ENCODE measurements at places on chromosomes 3 and 15.

GRCh38 chr3:129683201-129683600 lies 76.7 kb upstream of the PLXND1 start:
- DNase-seq, result no peak

GRCh38 chr3:157836022-157836421 lies 270.2 kb downstream of the SHOX2 start:
- no peak for DNase-seq

- DNase-seq, result no peak
These were observed 26.7 kb upstream of the STAG1 start for GRCh38 chr3:136778865-136779264.

DNA sequence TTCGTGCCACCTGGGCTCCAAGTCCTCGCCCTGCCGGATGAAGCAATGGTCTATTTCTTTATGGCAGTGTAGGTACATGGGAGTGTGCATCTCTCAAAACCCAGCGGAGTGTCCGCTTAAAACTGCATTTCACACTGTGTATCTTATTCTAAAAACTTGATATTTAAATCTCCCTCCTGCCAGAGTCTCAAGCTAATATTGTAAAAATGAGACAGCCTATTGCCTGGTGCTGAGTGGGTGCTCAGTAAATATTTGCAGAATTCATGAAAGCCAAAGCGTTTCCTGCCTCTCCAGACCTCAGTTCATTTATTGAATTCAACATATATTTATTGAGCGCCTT lies 330 bp upstream of the TBC1D2B start:
- no peak for DNase-seq

DNA sequence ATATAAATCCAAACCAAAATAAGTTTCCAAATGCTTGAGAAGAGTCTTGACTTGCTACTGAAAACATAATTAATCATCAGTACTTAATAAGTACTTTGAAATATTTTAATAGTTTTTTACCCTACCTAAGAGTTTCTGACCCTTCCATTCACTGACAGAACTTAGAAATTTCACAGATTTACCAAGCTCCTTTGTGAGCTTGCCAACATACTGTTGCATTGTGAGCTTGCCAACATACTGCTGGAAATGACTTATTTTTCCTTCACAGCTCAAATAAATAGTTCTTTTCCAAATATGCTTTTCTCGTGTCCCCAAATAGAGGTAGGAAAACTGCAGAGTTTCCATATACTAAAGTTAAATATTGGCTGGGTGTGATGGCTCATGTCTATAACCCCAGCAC lies 9.6 kb upstream of the AADAC start:
- DNase-seq, result no peak

DNA sequence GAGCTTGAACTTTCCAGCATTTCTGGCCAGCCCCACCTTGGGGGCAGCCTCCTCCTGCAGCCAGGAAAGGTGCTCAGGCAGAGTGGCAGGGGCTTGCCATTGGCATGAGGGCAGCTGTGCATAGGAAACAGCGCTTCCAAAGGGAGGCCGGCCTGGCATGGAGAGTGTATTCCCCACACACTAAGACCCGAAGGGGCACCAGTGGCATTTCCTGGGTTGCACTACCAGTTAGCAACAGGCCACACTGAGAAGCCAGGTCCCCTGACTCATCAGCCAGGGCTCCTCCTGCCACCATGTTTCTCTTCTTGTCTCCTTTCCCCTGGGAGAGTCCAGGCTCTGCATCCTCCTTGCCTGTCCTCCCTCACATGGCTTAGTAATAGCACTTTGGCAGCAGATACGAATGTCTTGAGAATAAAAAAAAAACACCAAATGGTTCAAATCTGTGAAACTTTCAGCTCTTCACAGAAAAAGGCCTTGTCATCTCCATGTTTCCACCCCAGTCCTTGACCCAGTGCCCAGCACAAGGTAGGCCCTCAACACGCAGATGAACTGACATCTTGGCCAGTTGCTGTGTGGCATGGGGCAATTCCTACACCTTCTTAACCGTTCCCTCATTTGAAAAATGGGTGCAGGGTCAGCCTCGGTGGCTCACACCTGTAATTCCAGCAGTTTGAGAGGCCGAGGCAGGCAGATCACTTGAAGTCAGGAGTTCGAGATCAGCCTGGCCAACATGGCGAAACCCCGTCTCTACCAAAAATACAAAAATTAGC lies 180.4 kb downstream of the SMAD6 start:
- DNase-seq, result no peak

GRCh38 chr3:10602271-10602670 lies 96.9 kb upstream of the ATP2B2 start:
- no peak for DNase-seq

DNA sequence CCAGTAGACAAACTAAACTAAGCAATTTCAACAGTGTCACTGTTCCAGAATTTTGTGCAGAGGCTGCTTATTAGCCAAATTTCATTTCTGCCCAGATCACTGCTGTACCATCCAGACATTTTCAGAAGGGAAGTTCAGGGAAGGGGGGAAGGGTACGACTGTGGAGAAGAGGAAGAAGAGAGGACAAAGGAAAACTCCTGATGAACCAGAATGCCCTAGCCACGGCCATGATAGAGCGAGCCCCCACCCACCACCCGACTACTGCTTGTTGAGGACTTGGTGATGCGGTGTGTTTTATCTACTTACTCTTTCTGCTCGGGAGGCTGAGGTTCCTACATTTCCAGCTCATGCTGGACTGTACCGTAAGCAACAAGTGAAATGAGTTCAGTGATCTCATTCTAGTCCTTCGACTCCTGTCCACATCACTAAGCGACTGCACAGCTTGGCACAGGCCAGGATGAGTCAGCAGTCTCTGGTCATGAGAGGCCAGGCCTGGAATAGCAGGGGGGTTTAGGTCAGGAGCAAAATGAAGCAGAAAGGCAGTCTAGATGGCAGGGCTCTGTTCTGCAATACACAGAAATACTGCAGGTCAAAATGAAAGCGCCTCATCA lies 330.8 kb downstream of the TIGIT start:
- DNase-seq, result no peak

DNA sequence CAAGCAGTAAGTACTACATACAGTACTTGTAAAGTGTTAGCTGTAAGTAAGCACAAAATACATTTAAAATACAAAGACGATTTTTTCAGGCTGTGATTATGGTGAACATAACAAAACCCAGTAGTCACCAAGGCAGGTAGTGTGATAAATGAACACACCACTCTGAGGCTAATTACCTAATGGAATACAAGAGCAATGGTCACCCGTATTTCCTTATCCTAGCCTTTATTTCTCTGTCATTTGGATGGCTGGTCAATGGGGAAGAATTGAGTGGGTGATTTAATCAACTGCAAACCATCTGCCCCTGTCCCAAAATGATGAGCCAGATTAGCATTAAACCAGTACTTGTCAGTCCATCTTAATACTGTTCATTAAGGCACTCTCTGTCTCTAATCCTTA lies 89.2 kb upstream of the CGNL1 start:
- no peak for DNase-seq

DNA sequence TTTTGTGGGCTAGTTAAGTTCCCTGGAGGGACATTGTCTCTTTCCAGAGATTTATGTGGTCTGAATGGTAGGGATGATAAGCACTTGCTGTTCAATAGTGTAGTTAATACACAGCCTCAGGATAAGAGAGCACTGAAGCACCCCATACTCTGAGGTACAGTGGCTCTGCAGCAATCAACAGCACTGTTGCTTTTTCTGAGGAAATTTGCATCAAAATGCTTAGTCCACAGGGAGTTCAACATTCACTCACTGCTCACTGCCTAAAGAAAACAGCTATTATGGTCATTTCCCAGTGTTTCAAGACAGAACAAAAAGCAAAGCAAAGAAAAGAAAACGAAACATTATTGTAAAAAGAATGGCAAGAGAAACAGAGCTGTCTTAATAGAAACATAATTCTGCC lies 441.9 kb downstream of the PLOD2 start:
- no peak for DNase-seq

DNA sequence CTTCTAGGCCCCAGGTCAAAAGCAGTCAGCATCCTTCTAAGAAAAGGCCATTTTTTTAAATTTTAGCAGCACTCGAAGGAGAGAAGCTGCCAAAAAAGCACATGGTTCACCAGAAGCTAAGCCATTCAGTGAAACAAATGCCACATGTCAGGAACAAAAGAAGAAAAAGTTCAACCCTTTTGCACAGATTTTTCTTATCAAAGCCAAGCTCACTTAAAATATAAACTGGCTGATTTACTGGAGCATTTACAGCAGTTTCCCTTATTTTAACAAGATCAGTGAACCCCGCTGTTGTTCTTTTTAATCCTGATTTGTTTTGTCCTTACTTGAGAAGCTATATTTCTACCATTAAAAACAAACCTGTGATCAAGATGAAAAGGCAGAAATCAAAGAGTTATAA lies 46.5 kb upstream of the SYNPR start:
- no peak for DNase-seq

Measured in stimulated activated CD4-positive, alpha-beta T cell treated with anti-CD3 and anti-CD28 coated beads, Interleukin-1b, Interleukin-23, amount 100 ng/mL, for 1 hour (primary cell).